ENCODE measurements at places on chromosomes 4 and X.

GRCh38 chr4:87058356-87059073, 123.7 kb downstream of the AFF1 start:
- no peak for DNase-seq

DNA sequence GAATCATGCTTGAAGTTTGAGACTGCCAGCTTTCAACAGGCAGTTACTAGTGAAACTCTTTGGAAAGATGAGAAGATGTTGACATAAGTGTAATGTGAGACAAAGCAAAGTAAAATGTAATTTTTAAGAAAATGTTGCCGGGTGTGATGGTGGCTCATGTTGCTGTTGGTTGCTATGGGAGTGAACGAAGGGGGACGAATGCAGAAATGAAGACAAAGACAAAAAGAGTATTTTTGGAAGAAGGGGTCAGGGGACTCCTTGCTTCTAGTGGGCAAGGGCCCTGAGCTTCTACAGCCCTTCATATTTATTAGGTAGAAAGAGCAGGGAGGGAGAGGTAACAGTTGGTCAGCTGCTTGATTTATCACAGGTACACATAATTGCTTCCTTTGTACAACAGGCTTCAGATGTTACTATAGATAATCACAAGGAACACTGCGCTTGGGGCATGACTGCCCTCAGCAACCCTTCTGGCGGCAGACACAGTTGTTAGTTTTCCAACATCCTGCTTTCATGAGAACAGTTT, 11.9 kb upstream of the UGDH start:
- DNase-seq, result no peak

GRCh38 chr4:165345666-165346417, 18.4 kb downstream of the MSMO1 start:
- DNase-seq, result no peak

- no peak for DNase-seq
These were observed 374.6 kb upstream of the SLC7A11 start for GRCh38 chr4:138616775-138617174.

DNA sequence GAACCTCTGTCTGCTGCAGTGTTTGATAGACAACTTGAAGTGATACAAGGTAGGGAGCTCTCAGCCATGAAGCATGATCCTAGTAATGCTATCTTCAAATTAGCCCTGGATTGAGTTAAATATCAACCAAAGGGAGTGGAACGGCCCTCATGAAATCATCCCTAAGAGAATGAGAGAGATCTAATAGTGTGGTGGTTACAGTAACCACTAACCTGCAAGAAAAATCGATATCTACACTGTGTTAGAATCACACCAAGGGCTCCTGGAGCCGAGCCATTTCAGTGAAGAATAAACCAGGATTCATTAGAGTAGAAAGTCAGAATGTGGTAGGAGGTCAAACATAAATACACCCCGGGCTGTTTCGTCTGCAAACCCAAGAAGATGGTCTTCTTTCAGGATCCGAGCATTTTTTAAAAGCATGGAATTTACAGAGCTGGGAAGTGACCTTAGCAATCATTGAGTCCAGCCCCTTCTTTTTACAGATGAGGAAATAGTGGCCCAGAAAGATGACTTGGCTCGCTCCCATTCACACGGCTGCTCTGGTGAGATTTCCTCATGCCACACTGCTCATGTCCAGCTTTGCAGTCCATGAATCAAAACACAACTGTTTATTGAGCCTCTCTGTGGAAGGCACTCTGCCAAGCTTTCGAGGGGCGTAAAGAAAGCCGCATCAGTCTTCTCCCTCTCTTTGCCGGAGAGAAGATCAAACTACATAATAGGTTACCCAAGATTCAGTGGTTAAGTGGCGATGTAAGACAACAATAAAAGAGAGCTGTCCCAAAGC, 5.5 kb upstream of the DCTD start:
- no peak for DNase-seq

DNA sequence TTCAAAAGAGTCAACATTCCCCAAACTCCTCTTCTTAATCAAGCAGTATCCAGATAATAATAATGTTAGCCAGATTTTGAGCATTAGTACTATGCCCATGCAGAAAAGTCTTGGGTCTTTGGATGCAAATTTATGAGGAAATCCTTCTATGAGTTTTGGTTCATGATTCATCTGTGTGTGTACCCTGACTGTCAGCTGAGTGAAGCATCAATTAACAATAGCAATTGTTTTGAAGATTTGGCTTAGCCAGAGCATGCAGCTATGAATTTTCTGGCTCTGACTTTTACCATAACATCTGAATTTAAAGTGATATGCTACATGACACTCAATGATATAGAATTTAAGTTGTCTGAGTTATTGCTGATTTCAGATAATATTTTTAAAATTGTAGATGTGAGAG, 145.8 kb downstream of the KLHL4 start:
- no peak for DNase-seq

- DNase-seq, result no peak
These were observed 145.3 kb upstream of the VCX3B start for GRCh38 chrX:8319359-8319758.

DNA sequence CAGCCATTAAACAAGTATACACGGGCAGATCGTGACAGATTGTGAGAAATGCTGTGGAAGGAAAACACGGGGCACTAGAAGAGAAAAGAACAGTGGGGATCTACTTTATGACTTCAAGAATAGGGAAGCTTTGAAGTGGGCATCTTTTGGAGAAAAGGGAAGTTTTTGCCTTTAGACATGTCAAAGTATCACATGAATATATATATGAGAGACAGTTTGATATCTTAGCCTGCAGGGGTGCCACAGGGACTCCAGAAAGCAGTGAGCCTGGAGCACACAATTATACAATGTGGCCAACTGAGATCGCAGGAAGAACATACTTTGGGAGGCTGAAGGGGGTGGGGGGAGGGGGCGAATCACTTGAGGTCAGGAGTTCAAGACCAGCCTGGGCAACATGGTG, 35.7 kb downstream of the RELL1 start:
- peak; percentile 29 for DNase-seq

DNA sequence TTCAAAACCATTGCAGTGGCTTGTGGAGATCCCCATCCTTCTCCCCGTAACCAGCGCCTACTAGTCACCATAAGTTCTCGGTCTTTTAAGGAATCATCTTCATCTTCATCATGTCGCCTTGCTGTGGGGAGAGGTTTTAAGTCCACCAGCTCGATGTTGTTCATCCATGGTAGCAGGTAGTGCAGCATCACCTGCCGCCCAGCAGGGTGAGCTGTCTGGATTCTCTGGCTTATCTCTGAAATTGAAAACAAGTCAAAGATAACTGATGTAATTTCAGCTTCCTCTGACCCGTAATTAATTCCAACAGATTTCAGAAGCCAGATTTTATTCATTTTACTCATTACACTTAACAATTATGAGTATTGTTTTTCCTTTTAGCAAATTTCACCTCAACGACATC, 67.4 kb downstream of the ZAR1 start:
- peak; percentile 19 for DNase-seq

GRCh38 chrX:10893366-10893765, 217.8 kb upstream of the HCCS start:
- no peak for DNase-seq

GRCh38 chr4:5473125-5473524, 235.2 kb downstream of the EVC2 start:
- no peak for DNase-seq

- no peak for DNase-seq
These were observed 191.8 kb downstream of the ADAM29 start for GRCh38 chr4:175109933-175110332.

DNA sequence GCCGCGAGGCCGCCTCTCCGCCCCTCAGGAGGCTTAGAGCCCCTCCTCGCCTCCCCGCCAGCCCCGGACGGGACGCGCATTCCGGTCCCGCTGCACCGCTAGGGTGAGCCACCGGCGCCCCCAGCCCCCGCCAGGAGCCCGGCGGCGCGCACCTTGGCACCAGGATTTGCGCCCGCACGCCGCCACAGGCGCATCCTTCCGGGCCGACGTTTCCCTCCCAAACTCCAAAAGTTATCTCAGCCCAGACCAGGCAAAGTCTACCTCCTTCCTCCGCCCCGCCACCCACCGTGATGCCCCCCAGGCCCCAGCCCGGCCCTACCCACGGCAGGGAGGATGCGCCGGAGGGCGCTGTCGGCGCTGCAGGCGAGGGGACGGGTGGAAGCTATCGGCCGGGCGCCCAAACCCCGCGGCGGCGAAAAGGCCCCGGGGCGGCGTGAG, 538 bp downstream of the SCML2 start:
- DNase-seq, result no peak

DNA sequence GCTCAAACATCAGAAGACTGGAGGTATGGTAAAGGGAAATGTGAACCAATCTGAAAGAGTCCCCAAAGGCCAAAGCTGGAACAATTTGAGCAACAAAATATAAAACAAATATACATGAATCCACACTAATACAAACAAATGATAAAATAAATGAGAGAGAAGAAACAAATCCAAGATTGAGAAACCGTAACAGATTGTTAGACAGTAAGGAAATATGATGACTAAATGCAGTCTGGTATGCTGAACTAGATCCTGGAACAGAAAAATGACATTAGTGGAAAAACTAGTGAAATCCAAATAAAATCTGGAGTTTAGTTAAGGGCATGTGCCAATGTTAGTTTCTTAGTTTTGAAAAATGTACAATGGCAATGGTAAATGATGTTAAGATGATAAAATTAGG, 15.9 kb downstream of the PPA2 start:
- DNase-seq, result no peak

DNA sequence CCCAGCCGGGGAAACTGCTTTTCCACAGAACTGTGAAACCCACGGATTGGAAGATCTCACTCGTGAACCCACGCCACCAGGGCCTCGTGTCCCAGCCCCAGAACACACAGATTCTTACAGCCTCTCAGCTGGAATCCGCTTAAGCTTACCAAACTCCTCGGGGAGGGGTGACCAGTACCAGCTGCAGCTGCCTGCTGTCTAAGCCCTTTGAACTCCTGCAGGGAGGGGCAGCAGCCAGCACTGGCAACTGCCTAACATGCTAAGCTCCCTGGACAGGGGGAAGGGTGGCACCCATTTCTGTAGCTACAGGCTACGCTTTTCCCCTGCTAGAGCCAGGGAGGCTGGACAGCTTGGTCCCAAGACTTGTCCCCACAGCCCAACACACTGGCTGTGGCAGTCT, 38.4 kb downstream of the TBL1X start:
- no peak for DNase-seq

DNA sequence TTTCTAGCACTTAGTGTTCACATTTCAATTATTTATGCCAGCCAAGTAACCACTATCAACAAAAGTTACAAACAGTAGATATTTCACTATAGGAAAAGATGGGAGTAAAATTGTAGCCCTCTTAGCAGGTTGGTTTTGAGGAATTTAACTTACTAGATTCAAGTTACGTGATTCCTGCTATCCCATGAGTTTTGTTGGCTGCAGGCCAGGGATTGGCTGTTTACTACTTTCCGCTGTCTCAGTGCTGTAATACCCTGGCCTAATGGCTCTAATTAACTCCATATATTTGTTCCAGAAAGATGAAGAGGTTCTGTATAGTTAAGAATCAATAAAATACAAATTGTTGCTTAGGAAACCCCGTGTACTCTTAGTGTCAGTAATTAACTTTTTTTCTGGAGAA, 55.5 kb upstream of the MAGED1 start:
- DNase-seq, result no peak

GRCh38 chr4:7995866-7996265, 56.2 kb upstream of the AFAP1 start:
- DNase-seq, result no peak

DNA sequence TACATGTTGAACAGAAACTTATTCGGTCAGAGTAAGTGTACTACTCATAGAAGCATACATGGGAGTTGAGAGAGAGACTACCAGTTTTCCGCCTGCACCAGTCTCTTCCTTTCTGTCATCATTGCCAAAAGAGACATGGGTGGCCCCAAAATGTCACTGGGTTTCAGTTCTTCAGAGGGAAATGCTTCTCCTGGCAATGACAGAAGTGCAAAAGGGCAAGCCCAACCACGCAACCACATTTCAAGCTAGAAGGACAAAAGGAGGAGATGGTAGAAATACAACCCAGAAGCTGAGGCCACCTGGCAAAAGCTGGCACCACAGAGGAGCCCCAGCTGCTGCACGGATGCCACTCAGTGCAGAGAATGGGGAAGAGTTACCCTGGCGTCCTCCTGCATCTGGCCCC, 320.1 kb downstream of the BCOR start:
- DNase-seq, result peak; percentile 14

DNA sequence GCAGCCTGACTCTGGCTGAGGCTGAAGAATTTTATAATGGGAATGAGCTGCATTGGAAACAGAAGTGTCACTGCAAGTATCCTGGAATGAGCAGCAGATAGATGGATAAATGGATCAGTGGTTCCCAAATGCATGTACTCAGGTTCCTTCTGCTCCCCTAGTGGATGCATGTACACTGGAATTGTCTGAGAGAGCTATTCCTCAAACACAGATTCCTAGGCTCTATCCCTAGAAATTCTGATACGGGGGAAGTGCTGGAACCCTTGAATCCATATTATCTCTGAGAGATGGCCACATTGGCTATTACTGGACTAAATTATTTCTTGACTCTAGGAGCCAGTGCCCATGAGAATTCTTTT, 64.8 kb downstream of the TMEM131L start:
- DNase-seq, result no peak

GRCh38 chrX:48022100-48022499, 15.3 kb downstream of the SPACA5 start:
- no peak for DNase-seq

- DNase-seq, result no peak
These were observed 32.1 kb downstream of the UBE2K start for GRCh38 chr4:39730072-39730471.

- no peak for DNase-seq
These were observed 50.5 kb downstream of the CWH43 start for GRCh38 chr4:49036528-49036927.

Data from Kasumi-1 (cell line).